Erythroblast (primary cell): ENCODE measurements at places on chromosomes 2 and 18.
A peak's percentile ranks its signal among the peaks of the same experiment; 100 is the strongest.

DNA sequence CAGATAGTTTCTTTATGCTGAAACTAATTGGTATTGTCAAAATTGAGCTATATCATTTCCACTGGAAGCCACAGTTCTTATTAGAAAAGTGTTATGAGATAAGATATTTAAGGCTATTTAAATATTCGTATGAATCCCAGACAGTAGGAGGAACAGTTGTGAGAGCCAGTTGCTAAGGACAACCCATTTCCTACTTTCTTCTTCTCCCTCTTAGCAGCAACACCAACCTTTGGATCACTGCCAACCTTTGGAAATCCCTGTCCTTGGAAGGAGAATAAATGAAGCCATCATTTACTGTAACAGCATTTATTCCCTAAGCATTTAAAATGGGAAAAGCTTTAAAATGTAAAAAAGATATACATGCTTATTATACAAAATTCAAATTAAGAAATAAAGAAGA is 85.8 kb downstream of the PLCL1 start:
- DNase-seq, result no peak

GRCh38 chr2:184654945-184655344 is 56.6 kb downstream of the ZNF804A start:
- DNase-seq, result no peak

GRCh38 chr2:3547915-3548314 is 10.2 kb downstream of the RNASEH1 start:
- no peak for DNase-seq

DNA sequence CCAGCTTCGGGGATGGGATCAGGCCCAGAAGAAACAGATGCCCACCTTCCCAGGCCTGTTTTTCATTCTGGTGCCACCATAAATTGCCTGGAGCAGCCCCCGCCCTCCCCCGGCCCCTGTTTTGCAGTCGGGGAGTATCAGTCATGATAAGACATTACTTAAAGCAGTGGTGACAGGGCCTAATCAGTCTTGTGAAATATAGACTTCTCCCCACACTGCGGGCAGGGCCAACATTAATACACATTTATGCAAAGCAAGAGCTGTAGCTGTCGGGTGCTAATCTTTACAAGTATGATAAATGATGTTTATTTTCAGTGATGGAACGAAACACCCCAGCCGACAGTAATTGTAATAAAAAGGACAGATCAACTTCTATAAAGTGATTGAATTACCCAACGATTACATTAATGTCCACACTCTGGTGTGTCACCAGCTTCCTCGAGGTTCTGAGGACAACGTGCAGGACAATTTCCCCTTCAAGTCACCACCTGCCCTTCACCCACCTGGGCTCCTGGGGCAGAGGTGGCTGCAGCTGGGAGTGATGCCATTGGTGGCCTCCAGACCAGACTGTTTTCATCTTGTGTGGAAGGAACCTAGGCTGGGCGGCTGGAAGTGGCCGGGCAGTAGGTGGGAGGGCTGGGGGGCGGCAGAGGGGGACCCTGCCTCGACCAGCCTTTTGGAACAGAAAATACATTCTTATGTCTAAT is 226.0 kb downstream of the TFCP2L1 start:
- DNase-seq, result no peak

DNA sequence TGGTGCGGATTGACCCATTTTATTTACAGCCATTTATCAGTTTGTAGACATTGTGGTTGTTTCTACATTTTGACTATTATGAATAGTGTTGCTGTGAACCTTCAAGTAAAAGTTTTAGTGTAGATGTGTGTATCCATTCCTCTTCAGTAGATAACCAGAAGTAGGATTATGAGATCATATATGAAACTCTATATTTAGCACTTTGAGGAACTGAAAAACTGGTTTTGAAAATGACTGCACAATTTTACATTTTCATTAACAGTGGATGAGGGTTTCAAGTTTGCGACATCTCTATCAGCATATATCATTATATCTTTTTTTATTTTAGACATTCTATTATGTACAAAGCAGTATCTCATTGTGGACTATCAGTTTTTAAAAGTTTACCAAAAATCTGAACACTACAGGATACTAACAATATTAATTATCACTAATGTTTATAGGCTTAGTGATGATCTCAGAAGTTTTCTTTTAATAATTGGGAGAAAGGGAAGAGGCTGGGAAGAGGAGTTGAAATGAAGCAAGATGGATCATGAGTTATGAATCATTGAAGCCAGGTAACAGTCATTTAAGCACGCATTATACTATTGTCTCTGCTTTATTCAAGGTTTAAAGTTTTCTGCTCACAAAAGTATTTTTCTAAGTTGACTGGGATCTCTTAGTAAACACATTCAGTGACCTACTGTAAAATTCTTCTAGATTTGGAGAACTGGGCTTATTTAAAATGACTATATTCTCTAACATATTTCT is 329.0 kb upstream of the LRATD1 start:
- DNase-seq, result no peak

DNA sequence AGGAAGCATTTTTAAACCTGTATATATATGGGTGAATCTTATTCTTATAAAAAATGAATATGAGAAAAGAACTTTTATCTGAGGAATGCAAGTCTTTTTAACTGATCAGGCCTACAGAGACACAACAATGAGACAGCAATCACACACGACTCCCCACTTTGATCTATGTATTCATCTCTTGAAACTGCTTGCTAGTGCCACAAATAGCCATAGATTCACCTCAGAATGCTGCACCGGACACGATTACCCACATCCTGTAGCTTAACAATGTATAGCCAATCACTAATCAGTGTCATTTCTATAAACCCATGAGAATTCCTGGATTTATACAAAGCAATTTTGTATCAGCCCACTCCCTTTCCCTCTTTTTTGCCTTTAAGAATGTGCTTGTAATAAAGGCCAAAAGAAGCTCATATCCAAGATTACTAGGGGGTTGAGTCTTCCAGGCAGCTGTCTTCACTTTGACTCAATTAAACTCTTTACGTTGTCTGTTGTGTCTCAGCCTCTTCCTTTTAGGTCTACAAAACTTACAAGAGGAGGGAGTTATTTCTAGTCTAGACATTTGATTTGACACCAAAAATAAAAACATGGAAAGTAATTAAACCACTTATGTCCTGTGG is 94.9 kb downstream of the MBD2 start:
- DNase-seq, result no peak

DNA sequence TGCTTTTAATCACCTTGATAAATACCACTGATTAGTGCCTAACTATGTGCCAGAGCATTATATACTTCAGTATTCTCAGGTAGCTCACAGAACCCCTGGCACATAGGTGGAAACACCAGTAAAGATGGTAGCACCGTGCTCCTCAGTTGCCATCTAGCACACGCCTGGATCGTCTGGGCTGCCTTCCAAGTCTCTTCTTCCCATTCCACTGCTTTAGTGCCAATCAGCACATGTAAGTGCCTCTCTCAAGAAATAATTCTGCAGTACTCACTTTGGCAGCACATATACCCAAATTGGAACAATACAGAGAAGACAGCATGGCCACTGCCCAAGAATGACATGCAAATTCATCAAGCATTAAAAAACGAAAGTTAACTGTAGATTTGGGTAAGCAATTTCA is 13.0 kb downstream of the POLR2D start:
- DNase-seq, result no peak

- no peak for DNase-seq
These were observed 18.8 kb downstream of the HJURP start for GRCh38 chr2:233835230-233836186.

- no peak for DNase-seq
These were observed 20.8 kb downstream of the COPS7B start for GRCh38 chr2:231807020-231807419.

- no peak for DNase-seq
These were observed 104.9 kb downstream of the C2orf74 start for GRCh38 chr2:61266632-61267505.

- no peak for DNase-seq
These were observed 290.1 kb downstream of the PIK3C3 start for GRCh38 chr18:42245137-42245536.

DNA sequence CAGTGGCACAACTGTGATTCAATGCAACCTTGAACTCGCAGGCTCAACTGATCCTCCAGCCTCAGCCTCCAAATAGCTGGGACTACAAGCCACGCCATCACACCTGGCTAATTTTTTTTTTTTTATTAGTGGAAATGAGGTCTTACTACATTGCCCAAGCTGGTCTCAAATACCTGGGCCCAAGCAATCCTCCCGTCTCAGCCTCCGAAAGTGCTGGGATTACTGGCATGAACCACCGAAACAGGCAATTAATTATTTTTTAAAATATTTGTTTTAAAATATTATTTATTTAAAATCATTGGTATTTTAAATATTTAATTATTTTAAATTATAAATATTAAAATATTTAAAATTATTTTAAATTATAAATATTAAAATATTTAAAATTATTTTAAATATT is 24.5 kb downstream of the SRBD1 start:
- no peak for DNase-seq

DNA sequence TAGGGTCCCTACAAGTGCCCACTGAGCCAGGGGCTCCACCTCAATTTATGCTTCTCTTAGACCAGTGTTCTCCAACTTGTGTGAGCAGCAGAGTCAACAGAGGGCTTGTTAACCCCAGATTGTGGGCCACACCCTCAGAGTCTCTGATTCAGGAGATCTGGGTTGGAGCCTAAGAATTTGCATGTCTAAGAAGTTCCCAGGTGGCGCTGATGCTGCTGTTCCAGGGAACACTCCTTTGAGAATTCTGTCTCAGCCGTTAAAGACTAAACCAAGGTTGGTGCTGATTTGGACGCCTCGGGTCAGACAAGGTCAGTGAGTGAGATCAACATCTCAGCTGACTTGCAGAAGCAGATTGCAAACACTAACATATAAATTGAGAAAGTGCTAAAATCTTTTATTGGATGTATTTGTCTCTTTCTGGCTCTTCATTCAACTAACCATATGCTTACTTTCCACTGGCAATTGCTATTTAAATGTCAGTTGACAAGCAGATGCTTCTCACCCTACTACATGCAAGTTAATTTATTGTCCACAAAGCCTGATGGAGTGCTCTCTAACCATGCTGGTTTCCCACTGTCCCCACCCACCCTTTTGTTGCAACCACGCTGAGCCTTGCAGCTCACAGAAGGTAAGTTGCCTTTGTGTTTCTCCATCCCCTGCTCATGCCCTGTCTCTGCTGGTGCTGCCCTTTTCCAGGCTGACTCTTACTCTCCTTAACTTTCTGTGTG is 31.5 kb downstream of the LYPD1 start:
- DNase-seq, result no peak

GRCh38 chr2:228493852-228494251 is 312.4 kb upstream of the SPHKAP start:
- DNase-seq, result no peak

DNA sequence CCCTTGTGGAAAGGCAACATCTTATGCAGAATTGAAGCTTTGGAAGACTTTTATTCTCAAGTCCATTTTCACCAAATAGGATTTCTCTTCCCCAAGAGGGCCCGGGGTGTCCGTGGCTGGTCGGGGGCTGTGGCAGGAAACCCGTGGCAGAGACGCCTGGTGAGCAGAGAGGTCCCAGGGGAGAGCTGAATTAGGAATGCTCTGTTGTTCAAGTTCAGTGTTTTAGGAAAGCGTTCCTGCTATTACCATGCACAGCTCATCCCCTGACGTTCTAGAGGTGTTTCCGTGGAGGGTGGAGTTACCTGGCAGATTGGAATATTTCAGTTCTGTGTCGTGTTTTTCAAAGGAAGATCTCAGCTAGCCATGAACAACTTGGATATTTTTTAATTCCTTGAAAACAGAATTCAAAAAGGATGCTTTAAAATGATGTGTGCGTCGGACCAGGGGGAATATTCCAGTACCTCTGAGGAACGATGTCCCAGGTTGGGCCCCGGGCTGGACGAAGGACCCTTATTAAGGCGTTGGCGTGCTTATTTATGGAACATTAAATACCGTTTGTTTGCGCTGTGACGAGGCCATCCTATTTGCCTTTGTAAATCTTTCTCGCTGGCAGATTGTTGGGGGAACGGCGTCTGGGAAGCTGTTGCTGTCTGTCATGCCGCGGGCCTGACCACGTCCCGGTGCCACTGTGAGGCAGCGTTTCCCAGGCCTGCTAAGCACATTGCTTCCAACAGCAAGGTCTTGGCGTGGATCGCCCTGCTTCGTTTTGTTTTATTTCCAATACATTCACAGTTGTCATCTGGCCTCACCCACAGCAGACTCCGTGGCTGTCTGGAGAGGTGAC is 8.2 kb downstream of the NFATC1 start:
- DNase-seq, result no peak

DNA sequence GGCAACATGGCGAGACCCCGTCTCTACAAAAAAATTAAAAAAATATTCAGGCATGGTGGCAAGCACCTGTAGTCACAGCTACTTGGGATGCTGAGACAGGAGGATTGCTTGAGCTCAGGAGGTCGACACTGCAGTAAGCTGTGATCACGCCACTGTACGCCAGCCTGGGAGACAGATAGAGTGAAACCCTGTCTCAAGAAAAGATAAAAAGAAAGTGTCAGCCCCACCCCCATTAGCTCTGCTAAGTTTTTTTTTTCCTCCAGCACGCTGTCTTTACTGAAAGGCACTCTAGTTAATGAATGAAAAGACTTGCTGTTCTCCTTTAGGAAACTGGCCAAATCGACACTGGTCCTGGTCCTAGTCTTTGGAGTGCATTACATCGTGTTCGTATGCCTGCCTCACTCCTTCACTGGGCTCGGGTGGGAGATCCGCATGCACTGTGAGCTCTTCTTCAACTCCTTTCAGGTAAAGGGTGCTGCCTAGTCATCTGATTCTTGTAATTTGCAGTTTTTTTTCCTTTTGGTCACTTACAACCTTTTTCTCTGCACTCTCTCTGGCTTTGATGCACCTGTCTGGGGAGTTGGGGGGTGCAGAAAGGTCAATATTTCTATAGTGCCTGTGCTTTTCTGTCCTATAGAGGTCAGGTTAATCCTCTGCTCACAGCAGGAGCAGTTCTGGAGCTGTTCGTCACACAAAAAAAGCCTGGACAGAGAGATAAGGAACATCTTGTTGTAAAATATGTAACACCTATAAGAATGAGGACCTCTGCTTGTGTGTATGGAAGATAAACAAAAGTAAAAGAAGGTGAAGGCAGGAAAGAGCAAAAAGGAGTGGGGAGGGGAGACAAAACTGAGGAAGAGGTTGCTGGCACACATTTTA is 82.3 kb downstream of the PTH2R start:
- DNase-seq, result peak; percentile 50

- peak; percentile 38 for DNase-seq
These were observed 25.6 kb upstream of the ZC3H15 start for GRCh38 chr2:186460465-186460864.

- DNase-seq, result peak; percentile 57
These were observed 272.7 kb upstream of the DOK6 start for GRCh38 chr18:69127873-69128500.
